ENCODE measurements at places on chromosomes 13 and 19.

DNA sequence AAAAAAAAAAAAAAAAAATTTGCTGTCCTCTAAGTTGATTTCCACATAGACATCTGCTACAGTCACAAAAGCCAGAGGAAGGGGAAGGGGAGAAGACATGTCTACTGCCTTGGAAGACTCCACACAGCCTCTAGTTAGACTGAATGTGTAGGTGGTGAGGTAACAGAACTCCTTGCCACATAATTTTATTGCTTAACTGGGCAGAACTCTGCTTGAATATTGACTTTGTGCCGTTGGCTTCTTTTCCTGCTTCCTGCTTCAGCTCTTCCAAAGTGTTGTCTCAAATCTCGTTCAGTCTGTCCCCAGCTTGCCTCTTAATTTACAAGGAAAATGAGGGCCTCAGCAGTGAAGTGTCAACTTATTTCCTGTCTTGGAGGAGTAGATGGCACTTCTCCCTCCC, 37.1 kb downstream of the ESD start:
- no peak for DNase-seq

GRCh38 chr13:64993514-64994164, 2236.5 kb downstream of the PCDH9 start:
- DNase-seq, result no peak

DNA sequence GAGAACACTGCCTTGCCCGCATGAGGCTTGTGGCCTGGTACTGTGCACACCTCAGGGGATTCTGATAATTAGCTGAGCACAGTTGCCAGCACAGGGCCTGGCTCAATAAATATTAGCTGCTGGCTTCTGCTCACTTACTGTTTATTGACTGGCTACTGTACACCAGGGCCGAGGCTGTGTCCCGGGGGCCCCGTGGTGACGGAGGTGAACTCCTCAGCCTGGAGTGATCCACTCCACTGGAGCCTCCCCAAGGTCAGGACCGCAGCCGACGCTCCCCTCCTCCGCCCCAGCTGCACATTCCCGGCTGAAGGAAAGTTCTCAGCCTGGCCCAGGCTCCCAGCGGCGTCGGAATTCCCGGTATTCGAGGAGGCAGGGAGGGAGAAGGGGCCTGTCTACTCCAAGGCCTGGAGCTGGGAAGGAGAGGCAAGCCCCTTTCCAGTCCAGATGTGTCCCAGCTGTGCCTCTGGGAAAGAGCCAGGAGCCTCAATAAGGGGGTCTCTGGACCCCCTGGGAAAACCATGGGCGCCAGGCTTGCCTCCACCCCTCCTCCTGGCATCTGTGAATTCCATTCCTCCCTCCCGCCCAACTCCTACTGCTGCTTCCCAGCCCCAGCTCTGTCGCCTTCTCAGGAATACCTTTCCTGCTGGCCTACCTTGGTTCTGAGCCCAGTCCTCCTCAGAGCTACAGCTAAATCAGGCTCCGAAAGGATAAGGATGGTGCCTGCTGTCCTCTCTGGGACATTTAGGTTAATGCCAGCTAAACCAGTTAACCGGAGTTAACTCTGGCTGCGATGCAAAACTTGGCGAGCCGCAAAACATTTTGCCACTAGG, 7.3 kb downstream of the RPS16 start:
- peak; percentile 95 for DNase-seq

DNA sequence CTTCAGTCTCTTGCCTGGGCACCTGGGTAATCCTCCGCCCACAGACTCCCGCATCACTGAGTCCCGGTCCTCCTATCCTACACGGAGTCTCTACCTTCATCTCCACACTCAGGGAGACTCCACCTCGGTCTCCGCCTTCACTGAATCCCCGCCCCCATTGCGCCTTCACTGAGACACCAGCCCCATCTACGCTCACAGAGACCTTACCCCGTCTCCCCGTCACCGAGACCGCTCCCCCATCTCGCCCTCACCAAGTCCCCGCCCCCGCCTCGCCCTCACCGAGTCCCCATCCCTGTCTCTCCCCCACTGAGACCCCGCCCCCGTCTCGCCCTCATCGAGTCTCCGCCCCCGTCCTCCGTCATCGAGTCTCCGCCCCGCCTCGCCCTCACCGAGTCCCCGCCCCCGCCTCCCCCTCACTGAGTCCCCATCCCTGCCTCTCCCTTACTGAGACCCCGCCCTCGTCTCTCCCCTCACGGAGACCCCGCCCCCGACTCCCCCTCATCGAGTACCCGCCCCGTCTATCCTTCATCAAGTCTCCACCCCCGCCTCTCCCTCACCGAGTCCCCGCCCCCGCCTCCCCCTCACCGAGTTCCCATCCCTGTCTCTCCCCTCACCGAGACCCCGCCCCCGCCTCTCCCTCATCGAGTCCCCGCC, 23.1 kb upstream of the ZNF846 start:
- peak; percentile 96 for DNase-seq

GRCh38 chr19:48398102-48398374, 4.6 kb downstream of the GRIN2D start:
- DNase-seq, result no peak

GRCh38 chr13:49064476-49064875, 88.8 kb downstream of the FNDC3A start:
- no peak for DNase-seq

DNA sequence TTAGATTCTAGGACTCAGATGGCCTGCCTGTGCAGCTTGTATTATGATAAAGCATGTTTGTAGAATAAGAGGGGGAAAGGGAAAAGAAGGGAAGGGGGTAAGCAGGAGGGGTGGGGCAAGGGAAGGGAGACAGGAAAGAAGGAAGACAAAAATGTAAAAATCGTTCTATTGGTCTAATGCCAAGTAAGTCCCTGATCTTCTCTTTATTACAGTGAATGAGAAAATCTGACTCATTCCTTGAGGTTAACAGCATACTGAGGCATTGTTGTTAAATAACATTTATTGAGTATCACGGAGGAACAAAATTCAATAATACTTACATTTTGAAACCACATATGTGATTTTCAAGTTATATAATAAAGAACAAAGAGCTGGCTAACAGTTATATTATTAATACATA, 1534.7 kb downstream of the OLFM4 start:
- DNase-seq, result no peak

DNA sequence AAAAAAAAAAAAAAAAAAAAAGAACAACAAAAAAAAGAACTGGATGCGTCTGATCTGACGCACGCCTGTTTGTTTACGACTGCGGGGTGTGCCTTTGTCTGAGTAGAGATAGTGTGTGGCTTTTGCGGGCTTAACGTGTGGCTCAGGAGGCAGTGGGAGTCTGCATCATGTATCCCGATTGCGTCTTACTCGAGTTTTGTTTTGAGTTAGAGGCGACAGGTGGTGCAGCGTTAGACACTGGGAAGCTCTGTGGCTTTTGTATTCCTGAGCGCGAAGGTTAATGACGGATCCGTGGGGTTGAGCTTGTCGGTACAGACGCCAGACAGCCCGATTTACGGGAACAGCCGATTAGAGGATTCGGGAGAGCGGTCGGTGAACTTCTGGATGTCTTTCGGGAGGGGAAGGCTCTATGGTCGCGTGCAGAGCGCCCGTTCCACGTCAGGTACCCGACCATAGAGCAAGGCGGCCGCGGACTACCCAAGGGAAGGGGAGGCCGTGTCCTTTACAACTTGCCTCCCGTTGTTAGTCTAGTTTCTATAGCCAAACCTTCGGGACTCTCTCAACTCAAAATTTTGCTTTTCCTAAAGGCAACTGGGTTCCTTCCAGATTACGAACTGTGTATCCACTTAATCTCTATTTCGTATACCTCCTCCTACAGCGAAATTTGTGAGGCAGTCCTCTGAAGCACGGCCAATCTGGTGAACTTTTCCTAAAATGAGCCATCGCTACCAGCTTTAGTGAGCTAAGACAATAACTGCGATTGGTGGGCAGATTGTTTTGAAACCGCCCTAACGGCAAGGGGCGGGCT, 926 bp upstream of the HNRNPUL1 start:
- no peak for DNase-seq

GRCh38 chr13:51308781-51309180, 30.7 kb upstream of the SERPINE3 start:
- no peak for DNase-seq

DNA sequence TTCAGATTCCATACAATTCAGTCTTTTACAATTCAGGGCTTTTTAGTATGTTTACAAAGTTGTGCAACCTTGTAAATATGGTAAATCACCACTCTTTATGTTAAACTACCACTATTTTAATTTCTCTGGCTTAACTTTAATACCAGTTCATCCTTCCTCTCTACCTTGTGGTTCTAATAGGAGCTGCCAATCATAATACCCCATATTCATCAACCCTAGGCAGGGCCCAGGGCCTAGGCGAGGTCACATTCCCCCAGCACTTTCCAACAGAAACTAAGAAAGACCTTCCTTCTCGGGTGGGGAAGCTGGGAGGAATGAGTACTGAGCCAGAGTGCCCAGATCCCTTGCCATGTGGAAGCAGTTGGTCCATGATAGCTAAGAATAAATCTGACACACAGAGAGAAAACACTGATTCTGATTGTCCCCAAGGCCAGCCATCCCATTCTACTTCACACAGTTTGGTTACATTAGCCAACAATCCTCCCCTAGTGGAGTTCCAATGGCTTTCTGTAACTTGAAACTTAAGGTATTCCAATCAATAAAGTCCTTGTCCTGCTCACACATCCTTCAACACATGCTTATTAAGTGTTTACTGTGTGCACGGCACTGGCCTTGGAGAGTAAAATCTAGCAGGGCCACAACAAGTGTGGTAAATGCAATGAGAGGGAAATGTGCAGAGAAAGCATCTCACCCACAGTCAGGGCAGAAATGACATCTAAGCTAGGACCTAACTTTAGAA, 76.8 kb downstream of the NUFIP1 start:
- no peak for DNase-seq

DNA sequence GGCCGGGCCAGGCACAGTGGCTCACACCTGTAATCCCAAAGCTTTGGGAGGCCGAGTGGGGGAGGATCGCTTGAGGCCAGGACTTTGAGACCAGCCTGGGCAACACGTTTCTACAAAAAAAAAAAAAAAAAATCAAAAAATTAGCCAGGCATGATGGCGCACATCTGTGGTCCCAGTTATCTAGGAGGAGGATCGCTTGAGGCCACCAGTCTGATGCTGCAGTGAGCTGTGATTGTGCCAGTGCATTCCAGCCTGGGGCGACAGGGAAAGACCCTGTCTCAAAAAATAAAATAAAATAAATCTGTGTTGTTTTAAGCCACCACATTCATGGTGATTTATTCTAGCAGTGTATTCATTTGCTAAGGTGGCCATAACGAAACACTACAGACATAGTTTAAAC, 4.1 kb upstream of the DACT3 start:
- DNase-seq, result no peak

GRCh38 chr13:30863231-30863630, 42.8 kb upstream of the MEDAG start:
- no peak for DNase-seq

DNA sequence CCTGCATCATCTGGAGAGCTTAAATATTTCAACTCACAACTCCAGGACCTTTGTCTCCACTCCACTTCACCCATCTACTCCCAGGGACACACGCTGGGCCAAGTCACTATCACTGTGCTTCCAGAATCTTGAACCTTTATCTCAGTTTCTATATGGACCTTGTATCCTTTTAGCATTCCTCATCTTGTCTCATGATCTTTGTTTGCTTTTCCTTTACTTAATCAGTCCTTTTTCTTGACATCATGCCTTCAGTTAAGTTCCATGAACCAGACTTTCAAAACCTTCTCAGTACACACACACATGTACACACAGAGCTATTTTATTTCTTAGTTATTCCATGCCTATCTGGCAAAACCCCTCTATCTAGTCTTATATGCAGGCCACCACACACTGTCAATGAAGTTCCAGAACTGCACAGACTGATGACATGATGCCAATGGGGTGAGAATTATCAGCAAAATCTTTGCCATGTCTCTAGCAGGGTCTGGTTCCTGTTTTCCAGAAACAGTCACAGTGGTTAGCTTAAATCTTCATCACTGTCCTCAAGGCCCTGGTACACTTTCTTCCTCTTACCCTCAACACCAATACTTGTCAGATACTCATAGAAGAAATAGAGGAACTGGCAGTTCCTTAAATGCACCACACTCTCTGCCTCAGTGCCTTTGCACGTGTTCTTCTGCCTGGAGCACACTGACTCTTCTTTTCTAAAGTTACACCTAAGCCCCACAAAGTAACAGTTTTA, 77.6 kb upstream of the STARD13 start:
- no peak for DNase-seq

DNA sequence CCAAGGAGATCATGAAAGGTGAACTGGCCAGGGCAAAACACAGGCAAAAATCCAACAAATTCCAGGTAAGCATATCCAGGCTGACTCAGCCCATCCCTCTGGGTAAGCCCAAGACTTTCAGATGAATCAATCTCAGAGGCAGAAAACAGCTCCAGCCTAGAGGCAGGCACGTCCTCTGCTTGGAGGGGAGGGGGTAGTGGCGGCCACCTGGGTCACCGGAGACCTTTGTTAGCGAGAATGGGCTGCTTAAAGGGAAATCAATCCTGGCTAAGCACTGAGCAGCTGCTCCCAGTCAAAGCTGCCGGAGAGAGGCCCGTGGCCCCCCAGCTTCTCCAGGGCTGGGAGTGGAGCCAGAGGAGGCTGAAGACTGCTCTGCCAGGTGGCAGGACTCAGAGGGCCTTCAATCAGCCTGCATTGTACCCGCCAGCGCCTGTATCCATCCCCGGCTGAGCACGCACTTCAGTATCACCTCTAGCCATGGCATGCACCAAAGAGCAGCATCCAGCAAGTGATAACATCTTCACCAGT, 48.2 kb downstream of the PIN1 start:
- DNase-seq, result peak; percentile 39

GRCh38 chr13:26255691-26256277, 1.9 kb downstream of the CDK8 start:
- peak; percentile 5 for DNase-seq

DNA sequence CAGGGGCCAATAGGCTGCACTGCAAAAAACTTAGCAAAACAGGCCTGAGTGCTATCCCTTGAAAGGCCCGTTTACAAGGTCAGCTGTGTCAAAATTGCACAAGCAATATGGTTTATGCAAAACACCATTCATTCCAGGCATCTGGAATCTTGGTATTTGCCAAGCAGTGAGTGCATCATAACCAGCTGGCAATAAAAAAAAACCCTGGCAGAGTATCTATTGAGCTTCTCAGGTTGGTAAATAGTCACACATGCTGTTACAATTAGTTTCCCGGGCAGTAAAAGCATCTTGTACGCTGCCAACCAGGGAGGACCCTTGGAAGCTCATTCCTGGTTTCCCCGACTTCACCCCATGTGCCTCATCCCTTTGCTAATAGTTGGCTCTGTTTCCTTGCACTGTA, 21.3 kb downstream of the ZNF77 start:
- peak; percentile 22 for DNase-seq

DNA sequence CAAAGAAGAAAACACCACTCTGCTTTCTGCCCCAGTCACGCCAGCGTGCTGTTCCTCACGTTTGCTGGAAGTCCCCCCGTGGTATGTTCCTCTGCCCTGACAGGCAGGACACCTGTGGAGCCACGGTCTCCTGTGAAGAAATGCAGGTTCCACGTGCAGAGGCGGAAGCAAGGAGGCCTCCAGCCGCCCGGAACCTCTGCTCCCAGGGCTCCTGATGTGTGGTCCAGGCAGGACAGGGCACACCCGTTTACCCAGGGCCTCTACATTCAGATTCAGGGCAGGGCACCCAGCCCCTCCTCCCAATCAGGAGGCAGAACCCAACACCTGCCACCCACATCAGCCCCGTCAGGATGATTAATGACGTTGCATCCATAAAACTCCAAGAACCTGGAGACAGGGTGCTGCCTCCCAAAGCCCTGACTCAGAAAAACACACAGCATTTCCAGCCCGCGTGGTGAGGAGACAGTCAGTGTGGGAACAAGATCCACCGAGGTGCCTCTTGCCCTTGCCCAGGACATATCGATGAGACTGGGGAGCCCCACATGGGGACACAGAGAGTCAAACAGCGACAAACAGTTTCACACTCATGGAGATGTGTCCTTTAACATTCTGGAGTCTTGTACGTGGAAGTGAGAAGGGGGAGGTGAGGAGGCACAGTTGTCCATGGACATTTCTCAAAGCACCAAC, 76.2 kb downstream of the COL4A1 start:
- DNase-seq, result no peak
